ENCODE measurements at places on chromosomes 7 and 10. TPM values are rescaled to one million over a fixed set of nuclear protein-coding genes. Genes with fewer than 3 reads are reported as not detected.

The SPRN gene
- not detected for total RNA-seq

The PVRIG gene
- total RNA-seq = 1.5 TPM

The HSPA12A gene
- total RNA-seq = 19.9 TPM

The FAM221A gene
- 4.6 TPM for total RNA-seq

The CRYGN gene
- total RNA-seq = 1.3 TPM

DNA sequence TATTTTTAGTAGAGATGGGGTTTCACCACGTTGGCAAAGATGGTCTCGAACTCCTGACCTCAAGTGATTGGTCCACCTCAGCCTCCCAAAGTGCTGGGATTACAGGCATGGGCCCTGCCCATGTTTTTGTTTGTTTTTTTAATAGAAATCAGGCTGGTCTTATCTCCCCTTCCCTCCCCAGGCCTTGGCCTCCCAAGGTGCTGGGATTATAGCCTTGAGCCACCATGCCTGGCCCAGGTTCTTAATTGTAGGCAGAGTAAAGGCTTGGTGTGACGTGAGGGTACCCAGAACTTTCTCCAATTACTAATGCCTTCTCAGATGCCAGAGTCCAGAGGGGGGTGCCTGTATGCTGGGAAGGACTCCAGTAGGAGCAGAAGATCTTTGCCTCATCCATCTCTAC, 5.2 kb upstream of the MKRN1 start:
- no peak for DNase-seq

- no peak for DNase-seq
Measured at GRCh38 chr7:17677408-17677807, 262.9 kb downstream of the SNX13 start.

- no peak for DNase-seq
Measured at GRCh38 chr10:66368146-66368545, 557.7 kb upstream of the LRRTM3 start.

- DNase-seq = no peak
Measured at GRCh38 chr7:155810770-155811559, 1.3 kb downstream of the SHH start.

DNA sequence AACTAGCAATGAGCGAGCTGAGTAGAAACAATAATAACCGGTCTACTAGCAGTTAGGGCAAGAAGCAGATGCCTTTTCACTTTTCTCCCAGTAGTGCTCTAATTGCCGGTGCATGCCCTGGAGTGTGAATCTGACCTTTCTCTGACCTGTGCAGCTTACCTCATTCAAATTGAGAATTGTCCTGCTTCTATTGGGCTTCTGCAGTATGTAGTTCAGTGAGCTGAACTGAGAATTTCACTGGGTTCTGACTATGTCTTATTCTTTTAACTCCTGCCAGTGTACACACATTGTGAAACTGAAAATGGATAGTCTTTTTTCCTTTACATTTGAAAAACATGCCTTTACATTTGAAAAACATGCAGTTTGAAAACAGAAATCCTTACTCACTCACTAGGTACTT, 157.9 kb upstream of the GRM3 start:
- DNase-seq = no peak

- no peak for DNase-seq
Measured at GRCh38 chr10:88999625-89000024, 9.0 kb downstream of the FAS start.

- DNase-seq = no peak
Measured at GRCh38 chr10:71731791-71732190, 12.2 kb upstream of the C10orf105 start.
